Activated CD4-positive, alpha-beta T cell treated with anti-CD3 and anti-CD28 coated beads for 24 hours (primary cell): ENCODE measurements at places on chromosomes 6 and 20.

- DNase-seq: no peak
These were observed 28.3 kb upstream of the PDYN start for GRCh38 chr20:2022163-2022562.

- no peak for DNase-seq
These were observed 816.5 kb upstream of the GJE1 start for GRCh38 chr6:141316236-141316635.

DNA sequence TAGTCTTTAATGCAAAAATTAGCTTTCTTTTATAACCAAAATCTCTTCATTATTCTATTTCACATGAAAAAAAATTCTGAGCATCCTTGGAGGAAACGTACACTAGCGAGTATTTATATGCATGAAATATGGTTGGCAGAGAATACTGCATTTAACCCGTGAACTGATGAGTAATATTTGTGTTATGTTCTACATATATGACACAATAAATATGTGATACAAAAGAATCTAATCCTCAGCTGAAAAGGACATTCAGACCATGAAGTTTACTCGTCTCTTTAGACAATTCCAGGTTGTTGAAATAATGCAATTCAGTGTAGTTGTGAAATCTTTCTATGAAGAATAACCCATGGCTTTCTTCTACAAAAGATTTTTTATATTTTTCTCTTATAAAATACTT is 524.8 kb upstream of the MAN1A1 start:
- no peak for DNase-seq

- no peak for DNase-seq
These were observed 141.1 kb upstream of the SLC24A3 start for GRCh38 chr20:19071446-19071725.

DNA sequence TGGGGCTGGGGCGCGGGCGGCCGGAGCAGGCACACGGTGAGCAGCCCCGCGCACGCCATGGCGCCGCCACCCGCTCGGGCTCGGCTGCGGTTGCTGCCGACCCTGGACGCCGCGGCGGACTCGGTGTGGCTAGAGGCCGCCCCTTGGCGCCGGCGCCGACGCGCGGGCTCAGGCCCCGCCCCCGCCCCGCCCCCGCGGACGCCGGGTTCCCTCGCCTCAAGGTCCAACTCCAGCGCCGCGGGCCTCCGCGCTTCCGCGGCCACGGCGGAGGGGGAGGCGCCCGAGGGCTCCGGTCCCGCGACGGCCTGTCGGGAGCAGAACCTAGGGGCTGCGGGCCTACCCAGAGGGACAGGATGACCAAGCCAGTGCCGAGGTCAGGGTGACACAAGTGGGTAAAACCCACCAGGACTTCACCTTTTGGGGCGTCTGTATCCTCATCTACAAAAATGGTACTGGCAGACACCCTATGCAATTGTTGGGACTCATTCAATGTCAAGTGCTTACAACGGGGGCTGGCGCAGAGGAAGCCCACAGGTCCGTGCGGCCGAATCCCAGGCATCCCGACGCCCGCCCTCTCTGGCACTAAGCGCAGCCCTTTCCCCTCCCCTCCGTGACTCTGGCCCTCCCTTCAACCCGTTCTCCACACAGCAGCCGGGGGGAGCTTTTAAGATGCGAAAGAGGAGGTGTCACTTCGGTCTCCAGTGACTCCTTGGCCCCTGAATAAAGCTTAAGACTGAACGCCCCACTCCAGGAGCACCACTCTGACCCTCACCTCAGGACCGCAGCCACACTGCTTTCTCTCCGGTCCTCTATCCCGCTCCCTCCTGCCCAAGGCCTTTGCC is at the start of gene NECAB3:
TSS of gene NECAB3 (minus strand) at position 135 of the 842 bp plus-strand sequence. CDS start at position 59, 76 bp downstream.
- peak; percentile 56 for DNase-seq

- no peak for DNase-seq
These were observed 151.7 kb upstream of the HDDC2 start for GRCh38 chr6:125453516-125453915.

GRCh38 chr6:152085451-152085921 is 278.0 kb downstream of the ESR1 start:
- no peak for DNase-seq

DNA sequence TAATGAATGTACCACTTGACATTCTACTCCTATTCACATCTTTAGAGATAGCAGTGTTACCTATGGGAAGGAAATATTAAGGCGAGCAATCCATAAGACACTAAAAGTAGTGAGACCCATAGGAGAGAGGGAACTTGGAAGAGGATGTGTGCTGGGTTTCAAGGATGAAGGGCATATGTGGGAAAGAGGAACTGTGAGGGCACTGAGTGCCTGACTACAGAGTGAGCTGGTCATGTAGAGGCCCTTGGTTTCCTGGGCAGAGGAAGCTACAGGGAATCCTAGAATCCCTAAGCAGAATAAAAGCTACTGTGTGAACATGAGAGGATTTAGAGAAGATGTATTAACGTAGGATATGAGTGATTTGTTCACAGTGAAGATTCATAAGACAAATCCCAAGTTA is 262.8 kb downstream of the FARS2 start:
- no peak for DNase-seq

- DNase-seq: no peak
These were observed 43.4 kb downstream of the CPXM1 start for GRCh38 chr20:2757001-2757400.

GRCh38 chr20:57197352-57198131 is 68.9 kb downstream of the BMP7 start:
- DNase-seq: no peak

GRCh38 chr6:52098721-52099120 is 11.3 kb upstream of the PKHD1 start:
- DNase-seq: no peak

DNA sequence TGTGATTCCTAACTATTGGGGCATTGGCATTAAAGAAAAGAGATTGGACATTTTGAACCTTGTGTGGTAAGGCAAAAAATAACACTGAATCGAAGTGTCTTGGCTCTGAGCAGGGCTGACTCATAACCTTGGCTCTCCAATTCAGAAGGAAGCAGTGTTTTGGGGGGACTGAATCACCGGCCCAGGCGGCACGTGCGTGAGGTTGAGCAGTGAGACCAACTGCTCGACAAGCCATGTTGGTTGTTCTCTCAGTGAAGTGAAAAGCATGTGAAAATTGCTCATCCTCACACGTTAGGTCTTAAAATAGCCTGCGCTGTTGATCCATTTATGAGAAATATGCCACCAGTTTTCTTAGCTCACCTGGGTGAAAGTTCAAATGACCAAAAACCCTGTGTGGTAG is 137.8 kb upstream of the SPACA1 start:
- DNase-seq: no peak

DNA sequence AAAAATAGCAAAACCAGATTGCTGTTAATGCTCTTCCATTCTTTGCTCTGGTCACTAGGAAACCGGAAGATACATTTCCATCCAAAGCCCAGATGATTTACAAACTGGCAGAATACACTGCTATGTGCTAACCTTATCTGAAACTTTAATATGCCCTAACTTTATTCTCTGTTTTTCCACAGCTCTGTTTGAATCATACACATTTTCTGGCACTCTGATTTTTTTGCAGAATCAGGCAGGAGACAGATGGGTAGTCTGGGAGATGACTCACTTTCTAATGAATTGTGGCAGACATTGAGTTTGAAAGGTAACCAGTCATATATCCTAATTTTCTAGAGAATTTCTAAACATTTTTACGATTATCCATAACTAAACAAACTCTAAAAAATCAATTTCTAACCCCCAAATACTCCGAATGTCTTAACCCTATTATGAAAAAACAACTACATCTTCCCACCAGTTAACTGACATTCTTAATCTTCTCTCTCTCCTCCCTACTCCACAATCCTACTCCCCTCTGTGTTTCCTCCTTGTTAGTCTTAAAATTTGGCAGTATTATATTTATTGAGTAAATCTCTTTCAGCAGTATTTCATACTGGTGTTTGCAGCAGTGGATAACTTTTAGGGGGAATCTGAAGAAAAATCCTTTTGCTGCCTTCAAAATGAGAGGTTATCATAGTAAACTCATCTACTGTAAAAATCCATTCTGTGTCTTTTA is 63.5 kb downstream of the MAN1A1 start:
- no peak for DNase-seq

DNA sequence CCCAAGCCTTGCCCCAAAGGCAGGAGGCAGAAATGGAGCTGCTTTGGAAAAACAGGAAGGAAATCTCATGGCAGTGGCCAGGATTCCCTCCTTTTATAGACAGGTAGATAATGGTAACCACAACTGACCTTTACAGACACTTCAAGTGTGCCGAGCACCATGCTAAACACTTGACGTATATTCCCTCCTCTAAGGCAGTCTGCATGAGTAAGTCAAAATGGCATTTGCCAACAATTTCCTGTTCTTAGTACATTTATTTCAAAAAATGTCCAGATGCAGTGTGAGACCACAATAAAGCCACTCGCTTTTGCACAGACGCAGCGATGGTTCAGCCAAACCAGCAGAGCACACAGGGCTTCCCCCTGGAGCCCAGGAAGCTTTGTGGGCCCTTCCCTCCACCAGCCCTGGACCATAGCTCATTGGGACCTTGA is 16.5 kb upstream of the GPR6 start:
- no peak for DNase-seq
